Endothelial cell of umbilical vein (primary cell): ENCODE measurements at places on chromosomes 12 and 14. TPM values are rescaled to one million over a fixed set of nuclear protein-coding genes. Genes with fewer than 3 reads are reported as not detected.

Gene TRHDE
- not detected in 2 replicates for total RNA-seq

Gene ITGA5
- 938 and 994 TPM in 2 replicates for total RNA-seq

Gene PTPRQ
- total RNA-seq, result not detected in 2 replicates

Gene TMEM63C
- total RNA-seq, result not detected in 2 replicates

Gene KRT2
- not detected in 2 replicates for total RNA-seq
